Stimulated activated CD4-positive, alpha-beta T cell treated with anti-CD3 and anti-CD28 coated beads, TNF-alpha, amount 100 ng/mL, for 48 hours (primary cell): ENCODE measurements at places on chromosomes 2 and 18.

DNA sequence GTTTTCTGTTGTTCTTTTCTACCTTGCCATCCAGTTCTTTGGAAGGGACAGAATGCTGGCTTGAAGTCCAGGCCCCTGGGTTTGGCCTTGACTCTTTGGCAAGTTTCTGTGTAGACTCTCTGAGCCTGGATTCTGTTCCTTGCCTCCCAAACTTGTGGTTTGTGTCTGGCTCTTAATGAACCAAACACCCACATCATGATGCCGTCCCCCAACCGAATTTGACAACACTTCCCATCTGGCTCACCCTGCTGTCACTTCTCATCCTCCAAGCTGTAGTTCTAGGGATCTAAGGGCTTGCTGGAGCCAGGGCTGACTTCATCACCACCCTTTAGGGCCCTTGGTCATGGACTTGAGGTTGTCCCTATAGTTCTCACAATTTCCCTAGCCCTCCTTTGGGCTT is 68.9 kb upstream of the CELF4 start:
- no peak for DNase-seq

DNA sequence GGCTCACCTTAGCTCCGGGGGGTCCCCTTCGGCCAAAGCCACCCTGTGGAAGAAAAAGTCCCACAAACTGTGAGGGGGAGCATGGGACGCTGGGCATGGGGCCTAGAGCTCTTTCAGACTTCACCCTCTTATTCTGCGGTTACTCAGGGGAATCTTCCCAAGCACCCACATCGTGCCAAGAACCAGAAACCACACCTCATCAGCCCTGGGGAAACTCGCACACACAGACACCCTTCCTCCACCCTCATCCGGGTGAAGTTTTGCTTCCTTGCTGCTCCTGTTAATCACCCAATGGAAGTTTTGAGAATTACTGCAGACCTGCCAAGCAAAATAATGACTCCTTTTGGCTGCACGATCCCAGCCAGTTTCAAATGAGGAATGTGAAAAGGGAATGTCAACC is 59.1 kb downstream of the COL6A3 start:
- DNase-seq: no peak

GRCh38 chr2:235553696-235554100 is 59.9 kb downstream of the AGAP1 start:
- no peak for DNase-seq

GRCh38 chr2:148557844-148558436 is 86.6 kb upstream of the EPC2 start:
- no peak for DNase-seq

DNA sequence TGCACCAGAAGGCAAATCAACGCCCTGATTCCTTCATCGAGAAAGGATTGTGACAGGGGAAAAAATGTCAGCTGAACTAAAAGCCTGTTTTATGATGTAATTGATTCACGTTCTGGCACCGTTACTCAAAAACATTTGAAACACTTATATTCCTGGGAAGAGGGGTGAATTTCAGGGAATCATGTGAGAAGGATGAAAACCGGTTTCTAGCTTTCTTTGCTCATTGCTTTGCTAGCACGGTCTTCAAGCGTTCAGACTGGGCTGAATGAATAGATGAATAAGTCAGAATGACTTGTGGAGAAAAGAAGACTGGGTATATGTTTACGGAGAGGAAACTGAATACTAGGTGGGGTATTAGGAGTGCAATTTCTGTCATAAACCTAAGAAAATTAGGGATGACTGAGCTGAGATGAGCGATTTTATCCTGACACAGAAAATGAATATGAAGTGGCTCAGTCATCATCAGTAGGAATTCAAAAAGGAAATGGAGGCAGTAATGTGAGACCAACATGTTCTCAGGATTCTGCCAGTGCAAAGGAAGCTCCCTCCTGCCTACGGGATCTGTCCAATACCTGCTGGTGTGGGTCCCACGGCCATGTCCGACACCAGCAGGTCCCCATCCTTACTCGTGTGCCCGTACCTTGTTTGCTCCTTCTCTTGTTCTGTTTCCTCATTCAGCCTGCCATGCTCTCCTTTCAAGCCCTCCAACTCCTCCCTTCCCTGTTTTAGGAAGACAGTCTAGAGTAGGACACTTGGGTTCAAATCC is 124.7 kb upstream of the ARL5A start:
- DNase-seq: no peak

DNA sequence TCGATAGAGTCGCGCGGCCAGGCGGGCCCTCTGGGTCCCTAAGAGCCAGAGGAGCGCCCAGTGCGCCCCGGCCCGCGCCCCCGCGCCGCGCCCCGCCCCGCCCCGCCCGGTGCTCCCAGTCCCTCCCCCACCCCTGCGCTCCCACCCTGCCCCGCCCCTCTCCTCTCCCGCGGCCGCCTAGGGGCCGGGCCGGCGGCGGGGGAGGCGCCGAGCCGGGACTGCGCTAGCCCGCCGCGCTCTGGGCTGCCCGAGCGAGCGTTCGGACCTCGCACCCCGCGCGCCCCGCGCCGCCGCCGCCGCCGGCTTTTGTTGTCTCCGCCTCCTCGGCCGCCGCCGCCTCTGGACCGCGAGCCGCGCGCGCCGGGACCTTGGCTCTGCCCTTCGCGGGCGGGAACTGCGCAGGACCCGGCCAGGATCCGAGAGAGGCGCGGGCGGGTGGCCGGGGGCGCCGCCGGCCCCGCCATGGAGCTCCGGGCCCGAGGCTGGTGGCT is at the start of gene GPC1:
Gene GPC1 (plus strand): TSS at position 207 of the 491 bp plus-strand sequence. CDS start 256 bp downstream, at position 463.
- DNase-seq: no peak
